Upper lobe of left lung (tissue), 6 donors: ENCODE measurements at places on chromosomes 11 and 22.
A peak's percentile ranks its signal among the peaks of the same experiment; 100 is the strongest.

DNA sequence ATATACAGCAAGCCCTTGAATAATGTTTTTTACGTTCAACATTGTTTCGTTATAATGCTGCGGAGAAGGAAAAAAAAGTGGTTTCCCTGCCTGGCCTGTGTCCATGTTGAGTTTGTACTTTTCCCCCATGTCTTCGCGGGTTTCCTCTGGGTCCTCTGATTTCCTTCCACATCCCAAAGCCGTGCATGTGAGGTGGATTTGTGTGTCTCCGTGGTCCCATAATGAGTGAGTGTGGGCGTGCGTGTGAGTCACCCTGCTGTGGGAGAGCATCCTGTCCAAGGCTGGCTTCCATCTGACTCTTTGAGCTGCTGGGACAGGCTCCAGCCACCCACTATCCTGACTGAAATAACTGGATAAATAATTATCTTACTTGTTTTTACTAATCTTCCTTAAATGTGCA is 29.6 kb upstream of the SNX19 start:
- no peak for DNase-seq

GRCh38 chr11:116225236-116225635 is 547.6 kb downstream of the BUD13 start:
- no peak for DNase-seq

DNA sequence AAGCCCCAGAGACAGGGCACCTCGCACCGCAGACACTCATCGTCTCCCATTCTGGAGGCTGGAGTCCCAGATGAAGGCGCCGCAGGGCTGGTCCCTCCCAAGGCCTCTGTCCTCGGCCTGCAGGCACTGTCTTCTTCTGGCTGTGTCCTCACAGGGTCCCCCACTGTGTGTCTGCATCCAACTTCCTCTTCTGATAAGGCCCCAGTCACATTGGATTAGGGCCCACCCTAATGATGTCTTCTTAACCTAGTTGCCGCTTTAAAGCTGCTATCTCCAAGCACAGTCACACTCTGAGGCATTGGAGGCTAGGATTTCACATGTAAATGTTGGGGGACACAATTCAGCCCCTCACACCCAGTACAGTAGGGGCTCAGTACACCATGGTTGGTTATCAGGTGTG is 48.9 kb downstream of the DHCR7 start:
- DNase-seq, result peak; percentile 31

DNA sequence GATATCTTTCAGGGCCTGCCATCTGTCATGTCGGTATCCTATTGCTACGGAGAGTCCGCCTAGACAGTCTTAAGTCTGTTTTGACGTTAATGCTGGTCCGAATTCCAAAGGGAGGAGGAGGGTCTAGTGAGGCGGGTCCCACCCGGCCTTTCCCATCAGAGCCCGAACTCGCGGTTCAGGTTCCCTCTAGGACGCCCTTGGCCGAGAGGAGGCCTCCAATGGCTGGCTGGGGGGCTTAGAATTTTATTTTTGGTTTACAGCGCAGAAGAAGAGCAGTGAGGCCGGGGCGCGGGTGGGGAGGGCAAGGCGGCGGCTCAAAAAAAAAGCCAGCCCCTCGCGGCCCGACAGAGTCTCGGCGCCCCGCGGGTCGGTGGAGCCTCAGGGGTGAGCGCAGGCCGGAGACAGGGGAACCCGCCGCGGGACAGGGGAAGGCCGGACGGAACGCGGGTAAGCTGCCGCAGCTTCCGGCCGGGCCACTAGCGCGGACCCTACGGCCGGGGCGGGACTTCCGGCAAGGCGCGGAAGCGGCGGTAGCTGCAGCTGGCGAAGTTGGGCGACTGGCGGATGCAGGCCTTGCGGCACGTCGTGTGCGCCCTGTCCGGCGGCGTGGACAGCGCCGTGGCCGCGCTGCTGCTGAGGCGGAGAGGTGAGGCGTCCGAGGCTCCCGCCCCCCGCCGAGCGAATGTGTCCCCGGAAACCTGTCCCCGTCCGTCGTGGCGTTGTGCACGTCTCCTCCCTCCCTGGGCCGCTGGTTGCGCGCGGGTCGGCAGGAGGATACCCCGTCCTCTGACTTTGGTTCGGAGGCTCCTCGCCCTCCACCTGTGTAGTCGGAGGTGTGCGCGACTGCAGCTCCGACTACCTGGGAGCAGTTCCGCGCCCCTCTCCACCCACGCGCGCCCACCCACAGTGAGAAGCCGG is at the start of gene TRMU:
Gene TRMU (plus strand): TSS at position 514 of the 918 bp plus-strand sequence. CDS start 51 bp downstream, at position 565.
- peak; percentile 97 for DNase-seq

- no peak for DNase-seq
These were observed 8.6 kb downstream of the HSD17B12 start for GRCh38 chr11:43689167-43689566.

DNA sequence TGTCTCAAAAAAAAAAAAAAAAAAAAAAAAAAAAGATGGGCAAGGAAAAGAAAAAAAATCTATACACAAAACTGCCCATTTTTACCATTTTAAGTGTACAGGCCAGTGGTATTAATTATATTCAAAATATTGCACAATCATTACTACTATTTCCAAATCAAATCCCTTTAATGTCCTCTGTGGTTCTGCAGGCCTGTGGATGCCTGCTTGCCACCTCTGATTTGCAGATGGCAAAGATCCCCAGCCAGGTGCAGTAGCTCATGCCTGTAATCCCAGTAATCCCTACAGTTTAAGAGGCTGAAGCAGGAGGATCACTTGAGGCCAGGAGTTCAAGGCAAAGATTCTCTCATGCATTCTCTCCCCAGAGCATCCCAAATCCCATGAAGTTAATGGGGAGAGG is 20.2 kb downstream of the RFPL1 start:
- DNase-seq, result no peak

DNA sequence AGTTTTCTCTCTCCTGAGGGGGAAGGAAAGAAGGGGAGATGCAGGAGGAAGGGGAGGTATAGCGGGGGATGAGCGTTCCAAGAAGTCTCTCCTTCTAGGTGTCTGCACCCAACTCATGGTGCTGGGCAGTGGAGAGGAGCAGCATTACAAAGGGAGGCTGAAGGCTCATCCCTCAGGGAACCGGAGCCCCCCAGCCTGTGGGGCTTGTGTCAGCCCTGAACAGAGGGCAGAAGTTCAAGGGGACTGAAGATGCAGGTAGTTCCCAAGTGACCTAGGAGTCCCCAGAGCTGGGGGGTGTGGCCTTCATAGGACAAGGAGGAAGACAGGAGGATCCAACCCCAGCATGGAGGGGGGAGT is 1.8 kb downstream of the C11orf68 start:
- DNase-seq, result no peak

DNA sequence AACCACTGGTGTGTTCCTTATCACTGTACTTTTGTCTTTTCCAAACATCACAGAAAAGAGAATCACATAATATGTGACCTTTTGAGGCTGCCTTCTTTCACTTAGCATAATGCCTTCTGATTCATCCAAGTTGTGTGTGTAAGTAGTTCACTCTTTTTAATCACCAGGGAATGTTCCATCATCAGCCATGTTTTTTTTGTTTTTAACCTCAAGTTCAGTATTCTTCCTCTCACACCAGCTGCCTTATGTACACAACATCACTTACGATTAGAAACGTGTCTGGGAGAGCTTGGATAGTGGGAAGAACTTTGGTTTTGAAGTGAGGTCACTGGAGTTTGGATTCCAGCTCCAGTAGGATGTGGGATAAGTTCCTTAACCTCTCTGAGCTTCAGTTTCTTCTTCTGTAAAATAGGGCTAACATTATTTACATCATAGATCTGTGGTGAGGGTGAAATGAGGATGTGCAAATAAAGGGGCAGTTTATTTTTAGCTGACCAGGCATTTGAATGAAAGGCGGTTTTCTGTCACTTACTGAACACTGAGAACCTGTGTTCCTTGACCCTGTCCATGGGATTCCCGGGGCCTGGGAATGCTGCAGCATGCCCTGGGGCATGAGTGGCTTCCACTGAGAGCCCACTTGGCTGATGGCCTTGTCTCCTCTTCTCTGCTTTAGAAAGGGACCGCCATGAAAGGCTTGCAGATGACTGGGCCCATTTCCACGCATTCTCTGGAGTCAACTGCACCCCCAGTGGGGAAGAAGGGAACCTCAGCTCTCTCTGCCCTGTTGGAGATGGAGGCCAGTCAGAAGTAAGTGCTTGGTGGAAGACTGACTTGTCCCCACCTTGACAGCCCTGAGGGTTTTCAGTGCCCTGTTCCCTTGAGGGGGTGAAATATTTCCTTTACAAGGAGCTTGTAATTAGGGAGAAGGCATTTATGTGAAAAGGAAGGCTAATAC is 92.6 kb downstream of the DEPDC5 start:
- no peak for DNase-seq

DNA sequence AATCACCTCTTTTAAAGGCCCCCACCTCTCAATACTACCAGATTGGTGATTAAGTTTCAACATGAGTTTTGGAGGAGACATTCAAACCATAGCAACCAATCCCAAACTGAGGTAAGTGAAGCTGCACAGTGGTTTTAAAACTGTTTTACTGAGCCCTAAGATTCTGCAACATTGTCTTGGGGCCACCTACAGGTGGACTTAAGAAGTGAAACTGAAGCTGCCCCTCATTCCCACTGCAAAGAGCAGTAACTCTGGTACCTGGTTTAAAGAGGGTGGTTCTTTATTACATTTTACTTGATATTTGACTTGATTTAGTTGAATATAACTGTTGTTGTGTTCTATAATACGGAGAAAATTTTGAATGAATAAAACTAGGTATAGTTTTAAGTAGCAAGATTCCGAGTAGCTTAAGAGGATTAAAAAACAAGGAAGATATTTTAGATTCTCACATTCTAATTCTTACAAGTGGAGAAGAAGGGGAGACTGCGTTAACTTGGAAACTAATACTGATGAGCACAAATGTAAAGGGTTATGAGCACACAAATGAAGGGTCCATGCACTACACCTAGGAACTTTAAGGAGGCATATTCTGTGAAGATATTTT is 26.7 kb downstream of the SYT9 start:
- DNase-seq, result no peak

GRCh38 chr11:17876827-17877226 is 136.0 kb downstream of the SERGEF start:
- DNase-seq, result no peak

GRCh38 chr22:27212617-27213177 is 555.3 kb downstream of the MIAT start:
- DNase-seq, result no peak

- no peak for DNase-seq
These were observed 20.1 kb downstream of the ELP4 start for GRCh38 chr11:31529701-31530100.

DNA sequence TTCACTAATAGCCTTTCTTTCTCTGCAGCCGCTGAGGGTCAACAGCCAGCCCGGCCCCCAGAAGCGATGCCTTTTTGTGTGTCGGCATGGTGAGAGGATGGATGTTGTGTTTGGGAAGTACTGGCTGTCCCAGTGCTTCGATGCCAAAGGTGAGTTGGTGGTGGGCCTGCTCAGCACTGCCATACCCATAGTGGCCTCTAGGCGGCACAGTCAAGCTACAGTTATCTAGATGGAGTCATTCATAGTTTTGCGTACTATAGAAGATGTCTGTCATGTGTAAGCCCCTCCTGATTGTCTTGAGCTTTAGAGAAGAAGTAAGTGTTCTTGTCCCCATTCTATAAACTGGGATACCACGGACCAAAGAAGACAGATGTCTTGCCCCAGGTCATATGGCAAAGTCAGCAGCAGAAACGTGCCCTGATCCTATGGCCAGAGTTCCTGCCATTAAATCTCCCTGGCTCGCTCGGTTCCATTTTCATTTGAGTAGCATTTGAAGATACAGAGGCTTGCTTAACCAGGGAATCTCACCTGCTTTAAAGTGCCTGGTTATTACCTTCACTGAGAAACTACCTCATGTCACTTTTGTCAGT is 42.1 kb upstream of the CRTAM start:
- DNase-seq, result no peak

DNA sequence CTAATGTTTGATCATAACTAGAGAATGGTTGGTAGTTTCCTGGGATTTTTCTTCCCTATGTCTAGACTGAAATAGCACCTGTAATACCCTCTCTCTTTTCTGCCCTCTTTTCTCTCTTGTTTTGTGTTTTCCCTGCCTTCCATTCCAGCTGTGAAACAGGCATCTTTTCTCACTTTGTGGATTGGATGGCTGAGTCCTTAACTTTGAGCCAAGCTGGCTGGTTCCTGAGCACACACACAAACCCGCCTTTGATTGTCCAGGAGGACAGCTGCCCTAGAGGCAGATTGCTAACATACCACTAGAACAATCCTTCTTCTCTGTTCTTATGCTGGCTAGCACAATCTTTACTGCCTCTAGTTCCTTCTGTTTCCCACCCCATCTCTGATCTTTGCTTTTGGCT is 17.7 kb downstream of the CTNND1 start:
- DNase-seq, result no peak

GRCh38 chr11:14081581-14082231 is 119.2 kb downstream of the SPON1 start:
- DNase-seq, result no peak

DNA sequence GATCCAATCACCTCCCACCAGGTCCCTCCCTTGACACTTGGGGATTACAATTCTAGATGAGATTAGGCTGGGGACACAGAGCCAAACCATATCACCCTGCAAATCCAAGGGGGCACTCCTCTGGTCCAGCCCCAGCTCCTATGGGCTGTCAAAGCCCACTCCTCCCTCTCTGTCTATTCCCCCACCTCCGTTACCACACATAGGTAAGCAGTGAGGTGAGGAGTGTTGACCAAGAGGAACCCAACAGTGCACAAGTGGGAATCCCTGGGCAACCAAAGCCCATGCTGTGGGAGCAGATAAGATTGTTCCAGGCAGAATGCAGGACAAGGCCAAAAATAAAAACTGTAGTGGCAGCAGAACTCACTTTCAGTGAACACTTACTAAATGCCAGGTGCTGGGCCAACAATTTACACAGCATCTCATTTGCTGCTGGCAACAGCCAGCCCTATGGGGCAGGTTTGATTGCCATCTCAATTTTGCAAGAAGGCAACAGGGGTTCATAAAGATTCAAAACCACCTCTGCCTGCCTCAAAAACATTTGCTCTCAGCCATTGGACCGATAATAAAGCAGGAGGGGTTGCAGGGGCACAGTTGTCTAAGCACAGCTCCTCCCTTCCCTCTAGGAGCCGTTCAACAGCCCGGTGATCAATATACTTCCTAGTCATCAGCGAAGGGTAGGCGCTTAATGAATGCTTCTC is 8.9 kb downstream of the SDF2L1 start:
- DNase-seq, result no peak
